ENCODE measurements at places on chromosomes 12 and 14.

GRCh38 chr12:68223067-68223747 is 2.4 kb downstream of the IL26 start:
- peak; percentile 79 for DNase-seq

DNA sequence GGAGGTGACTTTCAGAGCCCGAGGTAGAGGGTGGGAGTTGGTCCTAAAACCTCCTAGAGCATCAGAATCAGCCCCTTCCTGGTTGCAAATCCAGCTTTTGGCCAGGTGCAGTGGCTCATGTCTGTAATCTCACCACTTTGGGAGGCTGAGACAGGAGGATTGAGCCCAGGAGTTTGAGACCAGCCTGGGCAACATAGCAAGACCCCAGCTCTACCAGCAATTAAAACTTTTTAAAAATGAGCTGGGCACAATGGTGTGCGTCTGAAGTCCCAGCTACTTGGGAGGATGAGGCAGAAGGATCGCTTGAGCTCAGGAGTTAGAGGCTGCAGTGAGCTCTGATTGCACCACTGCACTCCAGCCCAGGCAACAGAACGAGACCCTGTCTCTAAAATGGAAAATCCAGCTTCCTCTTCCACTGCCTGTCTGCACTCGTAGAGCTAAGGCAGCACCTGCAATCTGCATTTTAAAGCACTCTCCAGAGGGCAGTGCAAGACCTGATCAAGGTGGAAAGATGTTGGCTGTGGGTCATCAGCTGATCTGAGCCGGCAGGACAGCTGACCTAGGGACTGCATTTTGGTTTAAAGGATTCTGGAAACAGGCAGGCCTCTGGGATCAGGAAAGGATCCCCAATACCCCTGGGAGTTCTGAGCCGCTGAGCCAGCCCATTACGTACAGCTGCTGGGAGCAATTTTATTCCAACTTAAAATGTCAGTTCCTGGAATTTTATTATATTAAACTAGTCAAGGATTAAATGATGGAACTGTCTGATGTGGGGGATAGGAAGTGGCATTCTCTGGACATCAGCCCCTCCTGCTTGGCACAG is 1.8 kb upstream of the TESC start:
- DNase-seq, result no peak

GRCh38 chr14:85058150-85058549 is 471.8 kb upstream of the FLRT2 start:
- DNase-seq, result no peak

GRCh38 chr14:104696671-104697316 is 7.4 kb downstream of the INF2 start:
- no peak for DNase-seq

GRCh38 chr12:68007466-68007865 is 18.2 kb downstream of the IFNG-AS1 start:
- DNase-seq, result peak; percentile 9

DNA sequence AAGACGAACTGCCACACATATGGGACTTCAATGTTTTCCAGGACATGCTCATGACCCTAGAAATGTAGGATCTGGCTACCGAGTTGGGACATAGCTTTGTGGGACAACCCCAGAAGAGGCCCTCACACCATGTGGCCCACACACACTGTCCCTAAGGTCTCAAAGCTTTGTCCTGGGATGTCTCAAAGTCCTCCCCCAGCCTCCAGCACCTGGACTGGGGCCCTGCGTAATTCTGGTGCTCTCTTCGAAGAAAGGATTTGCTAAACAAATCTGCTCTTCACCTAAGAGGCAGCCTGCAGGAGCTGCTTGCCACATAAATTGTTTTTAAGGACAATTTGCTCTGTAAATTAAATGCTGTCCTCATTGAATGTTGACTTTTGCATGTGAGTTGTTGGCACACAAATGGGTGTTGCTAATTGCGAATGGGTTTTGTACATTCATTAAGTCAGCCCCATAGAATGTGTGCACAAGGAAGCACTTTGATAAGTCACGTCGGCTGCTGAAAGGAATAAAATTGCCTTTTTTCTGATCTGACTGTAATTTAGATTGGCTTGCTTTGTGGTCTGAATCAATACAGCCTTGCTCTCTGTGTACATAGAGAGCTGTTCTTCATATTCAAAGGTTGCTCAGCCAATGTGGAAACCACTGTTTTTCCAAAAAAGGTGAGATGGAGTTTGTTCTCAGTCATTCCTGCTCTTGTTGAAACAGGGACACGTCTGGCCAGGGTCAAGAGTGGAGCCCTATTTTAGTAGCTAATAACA is 161.6 kb upstream of the PWP1 start:
- DNase-seq, result no peak

DNA sequence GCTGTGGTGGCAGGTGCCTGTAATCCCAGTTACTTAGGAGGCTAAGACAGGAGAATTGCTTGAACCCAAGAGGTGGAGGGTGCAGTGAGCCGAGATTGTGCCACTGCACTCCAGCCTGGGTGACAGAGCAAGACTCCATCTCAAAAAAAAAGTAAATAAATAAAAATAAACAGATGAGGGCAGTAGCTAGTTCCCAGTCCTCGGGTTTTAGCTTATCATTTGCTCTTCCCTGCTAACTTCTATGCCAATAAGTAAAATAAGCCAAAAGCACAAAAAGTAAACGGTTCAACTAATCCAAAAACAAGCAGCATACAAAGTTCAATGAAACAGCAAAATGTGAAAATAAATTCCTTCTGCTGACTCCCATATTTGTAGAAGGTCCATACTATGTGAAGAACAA is 133.0 kb upstream of the TMCC3 start:
- DNase-seq, result no peak

DNA sequence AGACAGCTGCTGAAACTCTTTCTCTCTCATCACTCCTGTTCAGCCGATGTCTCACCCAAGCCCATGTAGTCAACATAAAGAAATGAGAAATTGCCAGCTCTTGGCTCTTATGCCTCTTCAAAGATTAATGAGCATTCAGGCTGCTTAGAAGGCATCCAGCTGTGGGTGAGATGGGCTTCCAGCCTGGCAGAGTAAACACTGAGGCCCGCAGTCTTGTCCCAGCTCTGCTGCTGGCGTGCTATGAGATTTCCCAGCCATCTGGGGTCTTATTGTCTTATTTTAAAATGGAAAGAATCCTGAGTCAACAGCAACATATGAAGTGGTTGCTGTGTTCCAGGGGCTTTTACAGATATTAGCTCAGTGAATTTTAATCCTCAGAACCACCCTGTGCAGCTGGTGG is 12.6 kb downstream of the RXYLT1 start:
- no peak for DNase-seq

GRCh38 chr12:10098791-10099190 is at the start of gene CLEC1A:
Gene CLEC1A, minus strand, starts transcription at chr12:10098985. Its CDS starts 63 bp downstream, at chr12:10098922.
- DNase-seq, result no peak

- DNase-seq, result no peak
These were observed 16.7 kb downstream of the TMEM19 start for GRCh38 chr12:71702590-71702989.

DNA sequence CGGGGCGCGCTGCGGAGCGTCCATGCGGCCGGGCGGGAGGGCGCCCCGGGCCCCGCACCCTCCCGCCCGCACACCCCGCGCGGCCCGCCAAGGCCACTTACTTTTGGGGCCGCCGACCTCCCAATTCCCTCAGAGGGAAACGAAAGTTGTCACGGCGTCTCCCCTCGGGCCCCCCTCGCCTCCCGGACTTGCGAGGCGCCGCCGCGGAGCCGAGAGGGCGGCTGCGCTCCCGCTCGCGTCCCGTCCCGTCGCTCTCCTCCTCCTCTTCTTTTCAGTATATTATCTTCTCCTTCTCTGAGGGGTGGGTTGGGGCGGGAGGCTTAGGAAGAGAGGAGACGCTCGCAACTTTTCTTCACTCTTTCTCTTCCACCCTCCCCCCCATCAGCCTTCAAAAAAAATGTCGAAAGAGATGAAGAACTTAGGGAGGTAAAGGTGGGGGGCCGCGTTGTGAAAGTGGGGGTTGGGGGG is 613 bp downstream of the DUSP16 start:
- DNase-seq, result peak; percentile 44

DNA sequence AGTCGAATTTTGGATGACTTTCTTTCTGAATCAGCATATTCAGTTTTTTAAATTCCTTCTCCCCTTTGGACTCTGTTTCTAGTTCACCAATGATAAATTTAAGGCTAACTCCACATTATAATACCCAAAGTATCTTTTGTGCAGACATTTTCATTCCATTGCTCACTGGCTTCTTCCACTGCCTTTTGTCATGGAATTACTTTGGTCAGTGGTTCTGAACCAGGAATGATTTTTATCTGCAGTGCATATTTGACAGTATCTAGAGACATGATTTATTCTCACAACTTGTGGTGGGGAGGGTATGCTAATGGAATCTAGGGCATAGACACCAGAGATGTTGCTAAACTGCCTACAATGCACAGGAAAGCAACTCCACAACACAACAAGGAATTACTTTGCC is 234.4 kb upstream of the PRKD1 start:
- DNase-seq, result no peak

DNA sequence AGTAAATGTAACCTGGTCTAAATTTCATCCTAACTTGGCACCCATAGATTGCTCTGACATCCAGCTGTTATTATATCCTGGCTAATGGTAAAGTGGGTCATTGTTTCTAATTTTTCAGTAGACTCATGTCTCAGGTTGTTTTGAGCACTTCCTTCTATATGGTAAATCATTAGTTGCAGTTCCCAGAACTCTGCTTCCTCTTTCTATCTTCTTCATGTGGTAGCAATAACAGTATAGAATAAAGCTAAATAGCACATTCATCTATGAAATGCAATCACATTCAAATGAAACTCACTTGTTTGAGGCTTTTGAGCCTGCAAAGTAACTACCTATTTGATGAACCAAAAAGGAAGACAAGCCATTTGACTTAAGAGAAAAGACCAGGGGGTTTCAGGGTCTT is 65.1 kb upstream of the GZMB start:
- DNase-seq, result peak; percentile 61

- DNase-seq, result no peak
These were observed 8.9 kb upstream of the ZNF410 start for GRCh38 chr14:73877790-73878189.

GRCh38 chr12:106986135-106986534 is 811 bp downstream of the MTERF2 start:
- no peak for DNase-seq

DNA sequence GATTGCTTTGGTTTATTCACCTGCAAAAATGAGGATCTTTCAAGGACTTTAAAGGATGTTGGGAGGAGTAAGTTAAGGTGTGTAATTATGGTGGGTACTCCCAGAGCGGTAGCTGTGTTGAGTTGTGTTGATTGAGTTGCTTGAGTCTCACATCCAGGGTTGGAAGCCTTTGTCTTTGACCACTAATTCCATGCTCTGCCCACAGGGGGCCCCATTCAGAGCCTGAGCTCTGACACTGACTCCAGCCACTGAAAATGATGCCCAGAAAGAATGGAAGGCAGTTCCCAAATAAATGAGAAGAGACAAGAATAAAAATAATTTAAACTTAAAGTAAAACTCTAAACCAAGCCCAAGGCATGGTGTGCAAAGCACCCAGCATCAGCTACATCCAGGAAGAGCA is 237.4 kb upstream of the PWP1 start:
- peak; percentile 35 for DNase-seq

DNA sequence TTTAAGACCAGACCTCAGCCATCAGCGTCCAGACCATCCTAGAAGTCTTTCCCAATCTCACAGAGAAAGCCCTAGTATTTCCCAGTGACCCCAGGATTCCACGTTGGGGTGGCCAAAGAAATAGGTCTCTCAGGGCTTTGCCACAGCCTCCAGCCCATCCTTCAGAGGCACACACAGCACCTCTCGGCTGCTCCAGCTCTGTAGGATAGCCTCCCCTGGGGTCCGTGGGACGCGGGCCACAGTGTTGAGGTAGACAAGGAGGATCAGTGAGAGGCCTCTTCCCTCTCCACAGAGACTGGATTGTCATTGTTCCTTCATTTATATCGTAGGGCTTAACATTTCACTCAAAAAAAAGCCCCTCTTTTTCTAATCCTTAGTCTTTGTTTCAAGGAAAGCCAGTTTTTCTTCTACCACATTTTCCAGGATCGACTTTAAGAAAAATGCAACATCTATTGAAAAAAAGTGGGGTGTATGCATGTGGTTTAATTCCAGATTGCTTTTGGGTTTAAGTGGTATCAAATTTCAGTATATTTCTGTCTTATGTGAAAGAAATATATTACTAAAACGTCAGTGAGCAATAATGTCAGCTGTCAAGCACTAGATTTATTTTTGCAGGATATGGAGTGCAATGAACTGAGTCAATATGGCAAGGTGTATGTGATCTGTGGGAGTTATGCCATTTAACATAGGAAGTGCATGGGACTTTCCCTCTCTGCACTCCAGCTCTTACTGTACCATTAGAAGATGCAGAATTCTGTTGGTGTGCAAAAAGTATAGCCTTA is 187.5 kb downstream of the MSRB3 start:
- DNase-seq, result no peak

- peak; percentile 40 for DNase-seq
These were observed 42.0 kb upstream of the PRICKLE1 start for GRCh38 chr12:42631513-42631912.

DNA sequence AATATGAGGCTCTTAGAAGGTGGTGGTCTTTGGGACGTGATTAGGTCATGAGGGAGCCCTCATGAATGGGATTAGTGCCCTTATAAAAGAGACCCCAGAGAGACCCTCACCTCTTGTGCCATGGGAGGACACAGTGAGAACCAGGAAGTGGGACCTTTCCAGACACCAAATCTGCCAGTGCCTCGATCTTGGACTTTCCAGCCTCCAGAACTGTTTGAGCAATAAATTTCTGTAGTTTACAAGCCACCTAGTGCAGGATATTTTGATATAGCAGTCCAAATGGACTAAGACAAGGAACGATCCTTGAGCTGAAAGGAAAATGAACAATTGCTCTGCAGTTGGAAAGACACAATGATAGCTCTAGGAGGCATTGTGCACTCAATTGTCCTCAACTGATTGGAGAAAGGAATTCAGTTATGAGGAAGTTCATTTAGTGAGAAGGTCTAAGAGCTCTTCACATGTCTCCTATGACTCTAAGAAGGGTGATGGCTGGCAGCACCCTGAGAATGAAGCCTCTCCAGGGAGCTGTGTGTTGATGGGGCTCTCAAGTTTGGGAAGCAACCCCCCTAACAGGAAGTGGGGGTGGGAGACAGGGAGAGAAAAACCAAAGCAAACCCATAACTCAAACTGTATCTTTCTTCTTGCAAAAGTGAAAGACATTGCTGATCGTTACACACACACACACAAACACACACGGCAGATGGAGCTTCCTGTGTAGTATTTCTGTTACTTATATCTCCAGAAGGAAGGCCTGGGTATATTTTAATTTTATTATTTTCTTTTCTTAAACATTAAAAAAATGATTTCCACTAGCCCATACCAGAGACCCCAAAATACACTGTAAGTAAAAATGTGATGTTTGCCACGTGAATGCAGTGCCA is 21.0 kb downstream of the CHST11 start:
- peak; percentile 32 for DNase-seq

DNA sequence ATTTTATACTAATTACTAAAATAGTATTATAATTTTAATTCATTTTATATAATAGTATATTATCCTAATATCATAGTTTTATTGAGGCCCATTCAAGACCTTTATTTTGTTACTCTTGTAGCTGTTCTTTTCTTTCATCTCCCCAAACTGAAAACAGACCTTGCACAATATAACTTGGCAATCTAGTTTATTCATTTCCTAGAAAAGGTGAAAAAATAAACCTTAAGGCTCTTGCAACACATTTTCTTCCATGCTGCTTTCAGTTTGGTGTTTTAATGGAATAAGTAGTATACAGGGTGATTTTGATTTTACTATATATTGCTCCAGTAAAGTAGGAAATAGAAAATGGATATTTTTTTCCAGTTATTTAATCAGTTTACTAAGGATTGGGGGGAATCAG is 174.0 kb downstream of the SLC2A13 start:
- DNase-seq, result no peak
